ENCODE measurements at places on chromosomes 1 and 21.

DNA sequence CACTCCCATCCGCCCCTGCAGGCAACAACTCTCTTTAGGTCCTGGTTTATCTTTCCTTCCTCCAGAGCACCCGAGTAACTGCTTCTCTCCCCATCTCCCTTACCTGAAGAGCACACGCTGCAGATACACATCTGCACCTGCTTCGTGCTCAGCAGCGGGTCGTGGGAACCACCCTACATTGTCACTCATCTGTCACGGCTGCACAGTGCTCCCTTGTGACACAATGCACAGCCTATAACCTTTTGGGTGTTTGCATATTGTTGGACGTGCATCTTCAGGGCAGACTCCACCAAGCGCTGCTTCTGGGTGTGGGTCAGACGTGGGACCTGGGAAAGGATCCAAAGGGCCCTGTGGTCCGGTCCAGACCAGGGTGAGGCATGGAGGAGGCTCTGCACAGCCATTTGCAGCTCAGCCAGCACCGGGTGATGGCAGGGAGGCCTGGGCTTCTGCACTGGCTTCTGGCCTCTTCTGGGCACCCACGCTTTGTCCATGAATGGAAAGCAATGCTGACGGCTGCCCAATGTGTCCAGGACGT, 42.5 kb downstream of the WDR4 start:
- no peak for DNase-seq

GRCh38 chr1:17903386-17903785, 148.3 kb downstream of the ACTL8 start:
- no peak for DNase-seq

DNA sequence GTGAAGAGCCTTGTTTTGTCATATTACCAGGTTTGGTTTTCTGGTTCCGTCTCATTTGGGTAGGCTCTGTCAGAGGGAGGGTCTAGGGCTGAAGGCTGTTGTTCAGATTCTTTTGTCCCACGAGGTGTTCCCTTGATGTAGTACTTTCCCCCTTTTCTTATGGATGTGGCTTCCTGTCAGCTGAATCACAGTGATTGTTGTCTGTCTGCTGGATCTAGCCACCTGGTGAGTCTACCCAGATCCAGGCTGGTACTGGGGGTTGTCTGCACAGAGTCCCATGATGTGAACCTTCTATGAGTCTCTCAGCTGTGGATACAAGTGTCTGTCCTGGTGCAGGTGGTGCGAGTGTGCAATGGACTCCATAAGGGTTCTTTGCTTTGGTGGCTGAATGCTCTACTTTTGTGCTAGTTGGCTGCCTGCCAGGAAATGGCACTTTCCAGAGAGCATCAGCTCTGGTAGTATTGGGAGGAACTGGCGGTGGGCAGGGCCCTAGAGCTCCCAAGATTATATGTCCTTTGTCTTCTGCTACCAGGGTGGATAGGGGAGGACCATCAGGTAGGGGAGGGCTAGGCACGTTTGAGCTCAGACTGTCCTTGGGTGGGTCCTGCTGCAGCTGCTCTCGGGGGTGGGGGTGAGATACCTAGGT, 246.0 kb downstream of the RYR2 start:
- no peak for DNase-seq

DNA sequence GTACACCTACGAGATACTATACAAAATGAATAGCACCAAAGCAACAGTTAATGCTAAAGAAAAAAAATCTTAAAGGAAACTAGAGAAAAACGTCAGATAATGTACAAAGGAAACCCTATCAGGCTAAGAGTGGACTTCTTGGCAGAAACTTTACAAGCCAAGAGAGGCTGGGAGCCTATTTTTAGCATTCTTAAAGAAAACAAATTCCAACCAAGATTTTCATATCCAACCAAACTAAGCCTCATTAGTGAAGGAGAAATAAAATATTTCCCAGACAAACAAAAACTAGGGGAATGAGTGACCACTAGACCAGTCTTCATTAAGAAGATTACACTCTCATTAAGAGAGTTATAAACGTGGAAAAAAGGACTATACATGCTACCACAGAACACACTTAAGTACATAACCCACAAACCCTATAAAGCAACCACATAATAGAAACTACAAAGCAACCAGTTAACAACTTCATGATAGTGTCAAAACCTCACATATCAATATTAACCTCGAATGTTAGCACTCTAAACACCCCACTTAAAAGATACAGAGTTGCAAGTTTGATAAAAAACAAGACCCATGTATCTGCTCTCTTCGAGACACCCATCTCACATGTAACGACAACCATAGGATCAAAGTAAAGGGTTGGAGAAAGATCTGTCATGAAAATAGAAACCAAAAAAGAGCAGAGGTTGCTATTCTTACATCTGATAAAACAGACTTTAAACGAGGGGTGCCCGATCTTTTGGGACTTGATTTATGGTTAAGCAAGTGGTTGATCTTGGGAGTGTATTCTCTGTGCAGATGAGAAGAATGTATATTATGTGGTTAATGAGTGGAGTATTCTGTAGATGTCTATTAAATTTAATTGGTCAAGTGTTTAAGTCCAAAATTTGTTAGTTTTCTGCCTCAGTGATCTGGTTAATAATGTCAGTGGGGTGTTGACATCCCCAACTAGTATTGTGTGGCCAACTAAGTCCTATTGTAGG, 1301.4 kb downstream of the PLA2G4A start:
- no peak for DNase-seq

- DNase-seq, result no peak
Measured at GRCh38 chr21:38500073-38500472, 1.8 kb upstream of the ERG start.

DNA sequence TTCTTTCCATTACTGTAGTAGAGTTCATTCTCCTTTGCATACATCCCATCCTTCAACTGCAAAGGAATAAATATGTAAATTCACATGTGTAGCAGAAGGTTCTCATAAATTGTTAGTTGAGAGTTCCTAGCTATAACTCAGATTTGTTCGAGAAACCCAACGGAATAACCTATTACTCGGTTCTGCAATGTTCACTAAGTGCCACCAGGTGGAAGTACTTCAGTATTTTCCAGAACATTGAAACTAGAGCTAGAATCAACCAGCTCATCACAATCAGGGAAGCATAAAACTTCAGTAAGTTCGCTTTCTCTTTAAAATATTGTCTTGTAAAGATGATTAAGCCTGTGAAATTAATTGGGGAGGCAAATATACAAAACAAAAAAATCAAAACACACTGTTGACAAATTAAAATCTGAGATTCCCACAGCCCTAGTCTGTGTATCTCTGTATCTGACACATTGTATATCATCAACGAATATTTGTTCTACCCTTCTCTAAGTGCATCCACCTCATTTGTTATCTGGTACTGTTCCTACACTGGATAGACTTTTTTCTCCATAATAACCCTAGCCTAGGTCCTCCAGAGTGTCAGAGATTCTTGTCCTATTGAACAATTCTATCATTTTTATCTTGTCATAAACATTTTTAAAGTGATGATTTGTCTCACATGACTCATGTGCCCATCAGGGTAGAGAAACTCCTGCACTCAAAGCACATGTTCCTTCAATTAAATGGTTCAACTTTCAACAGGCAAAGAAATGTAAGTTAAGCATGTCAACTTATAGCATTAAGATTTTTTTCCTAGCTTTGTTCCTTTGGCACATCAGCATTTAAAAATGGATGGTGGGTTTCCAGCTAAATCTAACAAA, 31.9 kb downstream of the MROH9 start:
- no peak for DNase-seq

DNA sequence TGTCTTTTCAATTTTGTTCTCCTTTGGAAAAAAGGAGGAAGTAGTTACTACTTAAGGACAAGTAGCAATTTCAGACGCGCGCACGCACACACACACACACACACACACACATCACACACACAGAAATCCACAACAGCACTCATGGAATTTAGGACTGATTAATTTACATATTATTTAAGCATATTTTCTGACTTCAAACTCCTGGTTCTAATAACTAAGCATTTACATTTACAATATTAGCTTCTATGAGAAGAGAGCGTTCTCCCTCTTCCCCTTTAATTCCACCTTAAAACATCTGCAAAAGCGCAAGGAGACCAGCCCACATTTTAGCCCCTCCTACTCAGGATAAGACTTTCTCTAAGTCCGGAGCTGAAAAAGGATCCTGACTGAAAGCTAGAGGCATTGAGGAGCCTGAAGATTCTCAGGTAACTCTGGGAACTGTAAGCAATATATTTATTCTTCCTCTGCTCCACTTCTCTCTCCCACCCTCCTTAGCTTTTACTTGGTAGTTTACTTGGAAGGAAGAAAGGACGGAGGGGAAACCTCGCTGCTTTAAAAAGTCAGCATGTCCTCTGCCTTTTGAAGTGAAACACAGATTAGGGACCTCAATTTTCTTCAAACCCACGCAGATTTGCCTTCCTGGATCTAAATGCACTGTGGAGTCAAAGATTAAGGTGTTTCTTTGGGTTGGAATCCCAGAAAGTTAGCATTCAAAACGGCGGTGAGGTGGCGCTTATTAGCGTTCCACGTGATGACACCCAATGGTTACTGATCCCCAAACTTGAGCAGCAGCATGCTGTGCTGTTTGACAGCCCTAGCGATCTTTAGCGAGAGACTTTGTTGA, at the start of gene PLA2G4A:
Gene PLA2G4A, plus strand, starts transcription at position 339 of the 844 bp plus-strand sequence. CDS start 25,406 bp downstream, outside the sequence.
- peak; percentile 1 for DNase-seq
